ENCODE measurements at places on chromosomes 3 and 15.

- no peak for DNase-seq
Measured at GRCh38 chr15:60340207-60340921, 57.4 kb downstream of the ANXA2 start.

GRCh38 chr3:153973722-153974265, 147.4 kb upstream of the ARHGEF26 start:
- no peak for DNase-seq

- no peak for DNase-seq
Measured at GRCh38 chr3:98343647-98344507, 9.8 kb upstream of the OR5K4 start.

DNA sequence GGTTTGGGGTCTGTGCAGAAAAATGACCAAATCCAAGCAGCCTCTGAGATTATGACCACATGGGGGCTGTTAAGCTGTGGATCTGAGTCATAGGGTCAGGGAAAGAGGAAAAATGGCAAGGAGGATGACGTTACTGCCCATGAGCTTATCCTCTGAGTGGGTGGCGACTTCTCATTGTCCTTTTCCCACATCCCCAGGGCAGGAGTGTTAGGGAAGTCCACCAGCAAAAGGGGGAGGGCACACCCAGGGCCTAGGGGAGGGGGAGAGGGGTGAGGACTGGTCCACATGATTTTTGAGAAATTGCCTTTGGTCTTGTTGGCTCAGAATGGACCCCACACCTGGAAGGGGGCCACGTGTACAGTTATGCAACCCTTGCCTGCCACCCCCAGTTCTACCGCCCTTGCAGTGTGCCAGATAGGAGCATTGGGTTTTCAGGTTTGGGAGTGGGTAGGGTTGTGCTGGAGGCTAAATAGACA, 2.6 kb downstream of the CD276 start:
- no peak for DNase-seq
